Stimulated activated CD8-positive, alpha-beta memory T cell treated with anti-CD3 and anti-CD28 coated beads, Interleukin-7, amount 100 ng/mL, for 1 hour (primary cell): ENCODE measurements at places on chromosomes 13 and 19.

- no peak for DNase-seq
These were observed 21.8 kb downstream of the SACS start for GRCh38 chr13:23411706-23412105.

- no peak for DNase-seq
These were observed 8.5 kb downstream of the FOSB start for GRCh38 chr19:45476304-45476703.

DNA sequence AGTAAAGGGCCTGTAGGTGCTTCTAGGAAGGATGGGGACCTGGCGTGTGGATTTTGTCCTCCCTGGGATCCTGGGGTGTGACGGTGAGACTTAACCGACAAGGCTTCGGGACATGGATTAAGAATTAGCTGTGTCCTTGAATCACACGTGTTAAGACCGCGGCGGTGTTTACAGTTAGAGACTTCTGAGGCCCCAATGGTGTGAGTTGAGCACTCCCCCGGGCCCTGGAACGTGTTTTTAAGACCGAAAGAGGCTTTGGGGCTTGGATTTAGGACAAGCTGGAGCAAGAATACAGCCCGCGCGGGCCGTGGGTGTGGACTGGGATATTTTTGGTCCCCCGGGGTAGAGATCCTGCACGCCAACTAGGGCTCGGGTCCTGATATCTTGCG, 1.2 kb upstream of the SLC27A1 start:
- DNase-seq: no peak

DNA sequence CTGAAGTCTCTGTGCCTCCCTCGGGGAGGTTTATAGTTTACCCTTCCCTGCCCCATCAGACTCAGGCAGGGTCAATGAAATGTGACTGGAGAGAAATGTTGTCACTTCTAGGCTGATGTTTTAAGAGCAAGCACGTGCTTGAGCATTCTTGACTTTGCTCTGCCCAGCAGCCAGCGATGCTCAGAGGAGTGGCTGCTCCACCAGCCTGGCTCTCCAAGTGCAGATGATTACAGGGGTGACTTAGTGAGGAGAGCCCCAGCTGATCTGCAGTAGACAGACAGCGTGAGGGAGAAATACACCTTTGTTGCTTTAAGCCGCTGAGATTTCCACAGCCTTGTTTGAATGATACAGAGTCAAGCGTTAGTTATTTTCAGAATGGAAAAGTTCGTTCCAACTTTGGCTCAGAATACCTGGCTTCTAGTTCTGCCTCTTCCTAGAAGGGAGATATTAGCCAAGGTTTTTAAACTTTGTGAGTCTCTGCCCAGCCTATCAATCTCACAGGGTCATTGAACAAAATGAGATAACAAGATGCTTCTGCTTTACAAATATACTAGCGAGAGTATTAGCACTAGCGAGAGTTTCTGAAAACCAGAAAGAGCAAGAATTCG, 143.6 kb downstream of the OXGR1 start:
- DNase-seq: no peak

DNA sequence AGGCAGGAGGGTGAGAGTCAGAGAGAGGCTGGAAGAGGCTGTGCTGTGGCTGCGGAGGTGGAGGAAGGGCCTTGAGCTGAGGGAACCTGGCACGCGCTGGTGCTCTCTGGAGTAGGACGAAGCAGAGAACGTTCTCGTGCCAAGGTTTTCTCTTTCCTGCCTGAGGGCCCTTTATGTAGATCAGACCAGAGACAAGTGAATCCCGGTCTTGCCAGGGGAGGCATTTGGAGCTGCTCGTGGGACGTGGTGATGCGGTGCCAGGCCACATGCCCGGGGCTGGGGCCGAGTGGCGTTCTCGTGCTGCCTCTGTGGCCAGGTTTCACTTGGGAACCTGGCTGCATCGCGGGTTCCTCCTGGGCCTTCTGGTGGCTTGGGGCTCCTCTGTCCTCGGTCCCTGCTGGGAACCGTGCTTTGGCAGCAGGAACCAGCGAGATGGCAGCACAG, 54.2 kb downstream of the KDM4B start:
- no peak for DNase-seq

DNA sequence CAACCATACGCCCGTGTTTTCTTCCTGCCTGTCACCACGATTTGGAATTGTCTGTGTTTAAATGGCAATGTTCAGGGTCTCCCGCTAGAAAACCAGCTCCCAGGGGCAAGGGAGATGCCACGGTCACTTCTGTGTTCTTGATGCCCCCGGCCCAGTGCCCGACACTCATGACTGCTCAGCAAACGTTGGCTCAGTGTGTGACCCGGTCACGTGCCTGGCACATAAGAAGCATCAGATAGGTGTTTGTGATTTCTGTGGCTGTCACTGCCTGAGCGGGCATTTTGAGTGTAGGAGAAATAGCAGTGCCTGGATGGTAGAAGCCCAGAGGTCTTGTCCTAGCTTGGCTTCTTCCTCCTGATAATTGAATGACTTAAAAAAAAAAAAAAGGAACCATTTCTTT, 15.5 kb downstream of the HDGFL2 start:
- no peak for DNase-seq

GRCh38 chr19:48510421-48511268, 990 bp downstream of the LMTK3 start:
- peak; percentile 59 for DNase-seq

- DNase-seq: no peak
These were observed at the start of gene UGGT2 for GRCh38 chr13:96053003-96053703. Gene UGGT2, minus strand, starts transcription at chr13:96053401. Its CDS starts 89 bp downstream, at chr13:96053312.

GRCh38 chr19:10471909-10472308, 31.2 kb downstream of the KEAP1 start:
- no peak for DNase-seq

DNA sequence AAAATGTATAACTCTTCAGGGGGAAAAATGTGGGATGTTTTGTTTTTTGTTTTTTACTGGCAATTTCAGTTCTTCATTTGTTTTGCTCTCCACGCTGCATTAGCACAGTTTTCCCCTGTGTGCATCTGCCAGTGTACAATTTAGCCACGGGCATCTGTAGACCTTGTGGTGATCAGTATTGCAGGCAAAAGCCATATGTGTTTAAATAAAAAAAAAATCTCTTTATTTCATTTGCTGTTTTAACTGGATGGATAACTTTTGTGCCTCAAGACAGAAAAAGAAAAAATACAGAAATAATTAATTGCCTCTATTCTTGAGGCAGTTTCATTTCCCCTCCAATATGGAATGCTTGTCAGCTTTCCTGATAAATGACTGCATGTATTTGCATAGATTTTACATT, 7.9 kb upstream of the MAB21L1 start:
- no peak for DNase-seq

GRCh38 chr19:13092606-13093235, 9.9 kb downstream of the LYL1 start:
- no peak for DNase-seq

DNA sequence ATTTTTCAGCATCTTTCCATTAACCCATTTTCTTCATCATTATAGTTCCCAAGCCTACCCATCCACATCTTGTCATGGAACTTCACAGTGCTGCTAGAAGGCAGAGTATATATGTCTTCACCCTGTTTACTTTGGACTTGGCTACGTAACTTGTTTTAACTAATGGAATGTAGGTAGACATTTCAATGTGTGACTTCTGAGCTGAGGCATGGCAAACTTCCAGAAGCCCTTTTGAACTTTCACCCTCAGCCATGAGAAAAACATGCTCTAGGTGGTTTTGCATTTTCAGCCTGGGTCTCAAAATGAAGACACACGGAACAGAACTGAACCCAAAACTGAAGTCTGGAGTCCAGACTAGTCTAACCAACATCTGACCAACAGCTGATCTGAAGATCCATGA, 3.2 kb downstream of the TEX30 start:
- no peak for DNase-seq

- DNase-seq: no peak
These were observed 92.3 kb downstream of the TNFSF13B start for GRCh38 chr13:108361769-108362168.

GRCh38 chr19:9295411-9295849, 14.2 kb downstream of the ZNF699 start:
- DNase-seq: no peak

DNA sequence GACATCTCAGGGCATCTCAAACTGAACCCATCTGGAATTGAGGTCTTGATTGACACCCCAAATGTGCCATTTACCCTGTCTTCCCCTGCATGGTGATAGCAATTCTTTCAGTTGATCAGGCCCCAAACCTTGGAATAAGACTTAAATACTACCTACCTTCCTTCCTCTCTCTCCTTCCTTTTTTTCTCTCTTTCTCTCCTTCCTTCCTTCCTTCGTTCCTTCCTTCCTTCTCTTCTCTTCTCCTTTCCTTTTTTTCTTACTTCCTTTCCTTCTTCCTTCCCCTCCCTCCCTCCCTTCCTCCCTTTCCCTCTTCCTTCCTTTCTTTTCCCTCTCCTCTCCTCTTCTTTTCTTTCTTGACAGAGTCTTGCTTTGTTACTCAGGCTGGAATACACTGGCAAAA, 7.4 kb upstream of the GIPC1 start:
- DNase-seq: no peak

- no peak for DNase-seq
These were observed 16.2 kb upstream of the ZNF93 start for GRCh38 chr19:19884583-19884982.

GRCh38 chr13:46179491-46179908, 2.5 kb downstream of the LCP1 start:
- peak; percentile 64 for DNase-seq

DNA sequence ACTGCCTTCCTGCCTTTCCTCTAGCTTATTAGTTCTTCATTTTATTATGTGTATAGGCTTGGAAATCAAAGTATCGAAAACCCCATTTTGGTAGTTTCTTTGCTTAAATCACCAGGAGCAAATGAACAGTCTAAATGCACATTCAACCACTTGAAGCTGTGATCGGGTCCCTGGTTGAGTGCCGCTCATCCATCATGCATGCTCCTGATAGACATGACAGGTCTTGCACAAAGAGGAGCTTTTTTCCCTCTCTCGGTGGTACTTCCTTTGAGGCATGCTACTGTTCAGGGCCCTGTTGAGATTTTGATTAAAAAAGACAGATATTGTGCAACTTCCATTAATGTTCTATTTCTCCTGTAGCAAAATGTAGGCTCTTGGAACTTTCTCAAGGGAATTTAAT, 185.8 kb downstream of the OLFM4 start:
- DNase-seq: no peak

DNA sequence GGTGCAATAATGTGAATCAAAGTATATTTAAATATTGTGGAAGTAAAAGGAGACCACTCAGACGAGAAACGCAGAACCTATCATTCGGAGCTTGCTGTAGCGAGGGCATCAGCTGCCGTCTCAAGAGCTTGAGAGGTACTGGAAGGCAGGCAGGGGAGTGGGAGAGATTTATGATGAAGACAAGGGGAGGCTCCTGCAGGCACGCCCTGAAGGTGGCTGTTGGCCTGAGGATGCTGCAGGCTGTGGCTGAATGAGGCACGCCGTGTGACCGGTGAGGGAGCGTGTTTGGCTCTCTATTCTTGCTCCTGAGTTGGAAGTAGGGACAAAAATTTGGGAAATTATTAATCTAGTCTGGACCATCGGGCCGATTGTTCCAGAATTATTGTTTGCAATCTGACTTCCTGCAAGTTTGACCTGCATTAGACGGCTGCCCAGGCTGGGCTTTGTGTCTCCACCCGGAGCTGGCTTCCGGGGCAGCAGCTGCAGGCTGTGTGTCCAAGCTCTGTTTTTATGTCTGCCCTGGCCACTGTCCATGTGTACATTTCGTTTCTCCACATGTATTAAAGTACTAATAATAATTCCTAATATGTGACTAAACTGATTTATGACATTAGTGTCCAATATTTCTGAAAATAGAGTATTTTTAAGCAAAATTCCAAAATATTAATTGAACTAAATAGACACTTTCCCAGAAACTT, 91.1 kb upstream of the ANKRD10 start:
- no peak for DNase-seq

- no peak for DNase-seq
These were observed 215.1 kb downstream of the DNAJC15 start for GRCh38 chr13:43238341-43239083.

DNA sequence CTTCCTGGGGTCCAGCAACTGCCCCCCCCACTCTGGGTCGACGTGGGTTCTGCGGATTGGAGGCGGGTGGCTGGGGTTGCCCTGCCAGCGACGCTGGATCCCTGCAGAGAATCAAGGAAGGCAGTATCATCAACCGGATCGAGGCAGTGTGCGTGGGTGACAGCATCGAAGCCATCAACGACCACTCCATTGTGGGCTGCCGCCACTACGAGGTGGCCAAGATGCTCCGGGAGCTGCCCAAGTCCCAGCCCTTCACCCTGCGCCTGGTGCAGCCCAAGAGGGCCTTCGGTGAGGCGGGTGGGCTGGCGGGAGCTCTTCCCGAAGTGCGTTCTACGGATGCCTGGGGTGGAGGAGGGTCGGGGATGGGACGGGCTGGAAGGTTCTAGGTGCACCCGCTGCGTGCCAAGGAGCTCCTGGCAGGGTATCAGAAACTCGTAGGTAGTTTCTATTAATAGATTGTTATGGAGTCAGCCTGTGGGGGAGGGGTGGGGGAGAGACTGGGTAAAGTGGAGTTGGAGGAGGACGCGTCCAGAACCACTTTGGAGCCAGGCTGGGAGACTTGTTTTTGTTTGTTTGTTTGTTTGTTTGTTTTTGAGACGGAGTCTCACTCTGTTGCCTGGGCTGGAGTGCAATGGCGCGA, 1.5 kb downstream of the GIPC3 start:
- no peak for DNase-seq

DNA sequence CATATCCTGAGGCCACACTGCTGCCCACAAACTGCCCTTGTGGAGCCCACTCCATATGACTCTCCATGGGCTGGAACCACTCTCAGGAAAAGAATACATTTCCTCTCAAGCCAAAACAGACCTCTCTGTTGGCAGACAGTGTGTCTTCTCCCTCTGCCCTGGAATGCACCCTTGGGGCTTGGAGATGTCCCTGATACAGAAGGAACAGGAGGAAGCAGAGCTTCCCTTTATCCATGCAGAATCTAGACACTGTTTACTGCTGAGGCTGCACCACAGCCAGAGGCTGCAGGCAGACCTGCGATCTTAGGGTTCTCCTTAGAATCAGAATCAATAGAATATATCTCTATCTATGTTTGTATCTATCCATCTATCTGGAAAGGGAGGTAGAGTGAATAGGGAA, 26.8 kb upstream of the CYP4F8 start:
- no peak for DNase-seq

GRCh38 chr13:79527698-79528097, 46.7 kb downstream of the NDFIP2 start:
- no peak for DNase-seq

GRCh38 chr13:23724196-23724970, 154.2 kb downstream of the TNFRSF19 start:
- DNase-seq: no peak

DNA sequence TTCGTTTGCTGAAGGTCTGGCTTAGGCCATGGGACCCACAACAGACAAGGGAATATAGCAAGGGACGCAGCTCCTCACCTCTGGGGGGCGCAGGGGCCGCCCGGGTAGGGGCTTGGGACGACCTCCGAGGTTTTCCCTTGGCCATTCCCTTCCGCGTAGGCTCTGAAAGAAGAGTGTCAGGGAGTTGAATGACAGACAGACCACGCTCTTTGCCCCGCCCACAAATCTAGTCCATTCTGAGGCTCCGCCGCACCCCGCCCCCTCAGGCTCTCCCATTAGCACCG, 11.4 kb upstream of the ZNF414 start:
- DNase-seq: no peak

DNA sequence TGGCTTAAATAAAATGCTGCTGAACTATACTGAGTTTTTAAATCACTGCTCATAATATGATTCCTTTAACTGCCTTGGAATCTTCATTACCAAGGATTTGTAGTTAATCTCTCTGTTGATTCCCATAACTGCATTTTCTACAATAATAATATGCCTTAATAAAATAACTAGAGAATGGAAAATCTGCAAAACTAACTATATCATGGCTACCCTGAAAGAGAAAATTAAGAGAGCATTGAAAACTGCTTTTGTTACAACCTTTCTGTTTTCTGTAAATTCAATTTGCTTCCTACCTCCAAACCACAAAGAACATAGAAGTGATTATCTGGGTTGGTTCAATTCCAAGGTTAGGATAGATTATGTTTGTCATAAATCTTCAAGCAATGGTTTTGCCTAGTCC, 202.8 kb upstream of the ATXN8OS start:
- DNase-seq: no peak
